Fibroblast of villous mesenchyme (primary cell): ENCODE measurements at places on chromosomes 12 and 14. TPM values are rescaled to one million over a fixed set of nuclear protein-coding genes. Genes with fewer than 3 reads are reported as not detected.

The KRT75 gene
- total RNA-seq = not detected in 2 replicates

The NRXN3 gene
- total RNA-seq = 5.5 and 7.3 TPM in 2 replicates

The CEP128 gene
- 8.2 and 10.0 TPM in 2 replicates for total RNA-seq

The ART4 gene
- total RNA-seq = under 0.01 TPM in 2 replicates

The FOXN4 gene
- total RNA-seq = not detected in 2 replicates

The SRRM4 gene
- total RNA-seq = not detected in 2 replicates

The NRL gene
- total RNA-seq = 0.86 and 1.3 TPM in 2 replicates

The VASH1 gene
- 3.9 and 5.8 TPM in 2 replicates for total RNA-seq

The NKX2-1 gene
- not detected in 2 replicates for total RNA-seq
